ENCODE measurements at places on chromosomes 4 and X.

DNA sequence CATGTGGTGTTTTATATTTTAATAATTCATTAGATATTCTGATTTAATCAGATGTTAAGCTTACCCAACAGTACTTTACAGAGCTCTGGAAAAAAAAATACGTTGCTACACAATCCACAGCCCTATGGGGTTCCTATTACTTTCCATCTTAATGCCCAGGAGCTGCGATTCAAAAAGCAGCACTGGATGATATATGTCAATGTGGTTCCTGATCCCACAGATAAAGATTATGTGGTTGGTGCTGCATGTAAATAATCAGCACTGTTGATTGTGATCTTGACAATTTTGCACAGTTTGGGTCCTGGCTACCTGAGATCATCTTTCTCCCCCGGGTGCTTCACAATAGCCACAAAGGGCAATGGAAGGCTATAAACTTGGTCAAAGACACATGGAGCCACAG, 72.7 kb upstream of the DCLK2 start:
- DNase-seq = no peak

DNA sequence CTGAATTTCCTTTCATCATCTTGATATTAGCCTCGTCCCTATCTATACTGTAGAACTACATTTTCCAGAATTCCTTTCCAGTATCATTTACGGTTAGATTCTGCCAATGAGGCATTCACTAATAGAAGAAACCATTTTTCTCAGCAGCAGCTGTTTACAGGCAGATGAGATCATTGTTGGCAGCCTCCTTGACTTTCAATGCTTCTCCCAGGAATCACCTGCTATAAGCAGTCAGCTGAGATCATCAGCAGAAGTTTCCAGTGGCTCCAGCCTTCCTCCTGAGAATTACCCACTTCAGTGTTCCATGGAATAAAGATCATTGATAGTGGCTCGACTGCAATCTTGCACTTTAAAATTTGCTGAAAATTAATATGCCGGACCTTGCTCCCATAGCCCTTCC, 157.3 kb upstream of the TET2 start:
- no peak for DNase-seq

DNA sequence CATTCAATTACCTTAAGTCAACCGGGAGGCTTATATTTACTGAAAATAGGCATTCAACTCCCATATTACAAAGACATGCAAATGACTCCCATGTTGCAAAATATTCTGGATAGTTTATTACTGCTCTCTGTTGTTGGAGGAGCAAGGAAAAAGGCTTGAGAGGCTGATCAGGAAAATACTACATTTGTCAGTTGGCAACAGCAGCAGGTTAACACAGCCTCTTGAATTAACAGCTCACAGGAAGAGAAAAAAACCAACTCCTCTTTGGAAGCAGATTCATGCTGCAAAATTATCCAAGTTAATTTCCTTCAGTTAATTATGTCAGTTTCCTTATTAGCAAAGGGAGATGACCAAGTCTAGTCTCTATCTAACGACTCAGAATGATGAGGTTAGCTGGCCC, 238.9 kb downstream of the MAML3 start:
- no peak for DNase-seq

GRCh38 chr4:57064811-57065711, 45.1 kb downstream of the IGFBP7 start:
- no peak for DNase-seq

DNA sequence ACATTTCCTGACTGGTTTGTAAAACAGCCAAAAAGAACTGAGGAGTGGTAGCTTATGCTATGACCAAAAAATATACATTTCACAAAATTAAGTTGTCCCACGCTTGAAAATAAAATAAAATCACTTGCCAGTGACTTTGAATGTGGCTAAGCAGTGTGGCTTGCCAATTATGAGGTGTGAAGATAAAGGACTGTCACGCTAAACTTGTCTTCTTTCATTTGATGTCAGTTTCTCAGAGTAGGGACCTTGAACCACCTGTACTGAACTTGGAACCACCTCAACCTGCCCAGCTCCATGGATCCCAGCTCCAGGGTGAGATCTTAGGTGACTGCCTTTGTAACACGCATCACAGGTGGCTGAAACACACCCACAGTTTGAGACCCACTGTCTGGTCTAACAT, 113.7 kb upstream of the TBL1X start:
- DNase-seq = no peak

- no peak for DNase-seq
Measured at GRCh38 chrX:57929373-57929772, 19.1 kb upstream of the ZXDA start.

DNA sequence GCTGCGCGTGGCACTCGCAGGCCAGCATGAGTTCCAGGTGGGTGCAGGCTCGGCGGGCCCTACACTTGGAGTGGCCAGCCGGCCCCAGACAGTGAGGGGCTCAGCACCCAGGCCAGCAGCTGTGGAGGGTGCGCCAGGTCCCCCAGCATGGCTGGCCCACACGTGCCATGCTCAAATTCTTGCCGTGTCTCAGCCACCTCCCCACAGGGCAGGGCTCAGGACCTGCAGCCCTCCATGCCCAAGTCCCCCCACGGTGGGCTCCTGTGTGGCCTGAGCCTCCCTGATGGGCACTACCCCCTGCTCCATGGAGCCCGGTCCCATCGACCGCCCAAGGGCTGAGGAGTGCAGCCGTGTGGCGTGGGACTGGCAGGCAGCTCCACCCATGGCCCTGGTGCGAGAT, 210.2 kb downstream of the COX7B2 start:
- DNase-seq = no peak

DNA sequence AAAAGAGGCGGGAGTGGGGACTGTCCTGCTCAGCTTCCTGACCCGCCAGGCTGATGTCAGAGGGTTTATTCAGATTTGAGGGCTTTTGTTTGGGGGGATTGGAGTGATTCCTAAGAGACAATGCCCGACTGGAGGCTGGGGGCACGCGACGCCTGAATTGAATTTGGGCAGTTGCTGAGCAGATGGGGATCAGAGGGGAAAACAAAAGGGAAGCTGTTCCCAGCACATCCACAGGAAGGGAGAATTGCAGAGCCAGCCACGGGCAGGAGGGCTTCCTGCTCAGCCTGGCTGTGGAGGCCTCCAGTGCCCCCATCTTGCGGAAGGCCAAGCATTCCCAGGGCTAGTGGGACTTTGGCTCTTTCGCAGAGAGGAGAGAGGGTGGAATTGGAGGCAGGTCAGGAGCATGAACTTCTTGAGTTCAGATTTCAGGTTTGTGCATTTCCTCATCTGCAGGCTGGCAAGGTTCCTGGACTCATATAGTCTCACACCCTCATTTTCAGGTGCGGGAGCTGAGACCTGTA, 162.8 kb downstream of the NHS start:
- no peak for DNase-seq

DNA sequence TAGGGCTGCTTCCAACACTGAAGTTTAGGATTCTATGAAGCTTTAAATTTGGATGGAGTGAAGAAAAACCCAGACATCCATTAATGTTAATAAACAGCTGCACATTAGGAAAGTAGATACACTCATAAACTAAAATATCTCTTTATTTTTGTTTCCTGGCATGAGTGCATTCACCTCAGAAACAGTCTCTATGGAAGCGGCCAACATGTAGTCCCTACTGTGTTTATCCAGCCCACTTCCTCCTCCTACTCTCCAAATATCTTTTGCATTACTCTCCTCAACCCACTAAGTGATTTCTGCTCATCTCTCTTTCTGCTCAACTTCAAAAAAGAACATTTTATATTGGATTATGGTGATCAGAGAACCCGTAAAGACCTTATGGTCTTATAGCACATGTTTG, 180.3 kb upstream of the MXRA5 start:
- DNase-seq = no peak

- no peak for DNase-seq
Measured at GRCh38 chr4:172851534-172851933, 317.1 kb upstream of the GALNT7 start.

DNA sequence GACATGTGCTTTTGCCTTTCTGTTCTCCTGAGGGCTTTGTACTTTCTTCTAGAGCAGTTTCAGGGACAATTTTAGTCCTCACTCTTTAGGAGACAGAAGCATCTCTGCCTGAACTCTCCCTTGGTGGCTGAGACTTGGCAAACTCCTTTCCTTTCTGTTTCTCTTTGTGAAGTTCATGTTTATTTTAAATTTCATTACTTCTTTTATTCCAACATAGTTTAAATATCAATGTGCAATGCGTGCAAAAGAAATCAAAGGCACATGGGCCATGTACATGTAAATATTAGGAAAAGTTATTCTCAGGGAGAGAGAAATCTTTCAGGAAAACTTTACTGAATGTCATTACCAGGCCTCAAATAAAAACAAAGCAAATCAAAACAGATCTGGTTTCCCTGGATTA, 177.6 kb downstream of the RNF150 start:
- DNase-seq = no peak

DNA sequence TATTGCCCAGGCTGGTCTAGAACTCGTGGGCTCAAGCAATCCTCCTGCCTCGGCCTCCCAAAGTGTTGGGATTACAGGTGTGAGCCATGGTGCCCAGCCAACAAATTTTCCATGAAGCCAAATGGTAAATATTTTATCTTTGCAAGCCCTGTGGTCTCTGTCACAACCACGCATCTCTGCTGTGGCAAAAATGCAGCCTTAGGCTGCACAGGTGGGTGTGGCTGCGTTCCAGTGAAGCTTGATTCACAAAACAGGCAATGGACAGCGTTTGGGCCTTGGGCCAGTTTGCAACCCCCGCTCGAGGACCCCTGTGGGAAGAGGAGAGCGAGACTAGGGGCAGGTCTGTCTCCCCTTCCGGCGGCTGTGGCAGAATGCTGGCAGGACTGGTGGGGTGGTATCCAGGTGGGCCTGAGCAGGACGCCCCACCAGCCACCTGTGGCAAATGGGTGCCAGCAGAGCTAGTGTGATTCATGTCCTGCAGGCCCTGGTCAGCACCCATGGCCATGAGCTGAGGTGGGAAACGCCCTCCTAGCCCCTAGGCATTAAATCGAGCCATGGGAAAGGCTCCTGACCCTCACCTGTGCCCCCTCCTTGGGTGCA, 19.7 kb downstream of the HTRA3 start:
- no peak for DNase-seq

DNA sequence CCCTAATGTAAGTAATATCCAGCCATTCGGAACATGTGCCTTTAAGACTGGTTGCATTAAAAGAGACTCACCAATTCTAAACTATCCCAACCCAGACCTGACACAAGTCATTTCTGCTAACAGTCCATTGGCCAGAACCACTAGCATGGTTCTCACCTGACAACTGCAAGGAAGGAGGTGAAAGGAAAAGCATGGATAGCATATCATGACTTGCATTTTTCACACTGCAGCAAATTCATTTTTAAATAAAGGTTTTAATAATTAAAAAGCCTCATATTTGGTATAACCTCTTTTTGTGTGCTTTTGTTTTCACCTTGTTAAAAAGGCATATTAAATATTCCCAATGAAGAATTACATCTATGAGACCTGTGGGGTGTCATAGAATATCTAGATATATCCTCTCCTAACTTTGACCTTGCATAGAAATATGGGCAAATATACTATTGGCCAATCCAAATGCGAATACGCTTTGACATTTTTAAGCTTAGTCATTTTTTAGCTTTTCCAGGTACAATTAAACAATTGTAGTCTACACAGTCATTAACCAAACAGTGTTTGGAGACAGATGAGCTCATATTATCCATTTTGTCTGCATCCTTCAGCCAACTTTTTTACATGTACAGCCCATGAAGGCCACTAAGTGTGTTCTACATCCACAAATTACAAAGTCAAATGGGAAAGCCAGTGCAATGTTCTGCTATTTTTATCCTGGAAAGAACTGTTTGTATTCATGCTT, 295.3 kb downstream of the PDGFC start:
- DNase-seq = no peak

DNA sequence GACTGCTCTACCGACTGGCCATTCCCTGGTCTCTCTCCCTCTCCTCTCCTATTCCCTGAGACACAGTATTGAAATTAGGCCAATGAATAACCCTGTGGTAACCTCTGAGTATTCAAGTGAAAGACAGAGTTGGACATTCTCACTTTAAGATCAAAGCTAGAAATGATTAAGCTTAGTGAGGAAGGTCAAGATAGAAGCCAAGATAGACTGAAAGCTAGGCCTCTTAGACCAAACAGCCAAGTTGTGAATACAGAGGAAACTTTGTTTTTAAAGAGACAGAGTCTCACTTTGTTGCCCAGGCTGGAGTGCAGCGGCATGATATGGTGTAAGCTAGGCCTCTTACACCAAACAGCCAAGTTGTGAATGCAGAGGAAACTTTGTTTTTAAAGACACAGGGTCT, 64.6 kb downstream of the KDM6A start:
- no peak for DNase-seq

DNA sequence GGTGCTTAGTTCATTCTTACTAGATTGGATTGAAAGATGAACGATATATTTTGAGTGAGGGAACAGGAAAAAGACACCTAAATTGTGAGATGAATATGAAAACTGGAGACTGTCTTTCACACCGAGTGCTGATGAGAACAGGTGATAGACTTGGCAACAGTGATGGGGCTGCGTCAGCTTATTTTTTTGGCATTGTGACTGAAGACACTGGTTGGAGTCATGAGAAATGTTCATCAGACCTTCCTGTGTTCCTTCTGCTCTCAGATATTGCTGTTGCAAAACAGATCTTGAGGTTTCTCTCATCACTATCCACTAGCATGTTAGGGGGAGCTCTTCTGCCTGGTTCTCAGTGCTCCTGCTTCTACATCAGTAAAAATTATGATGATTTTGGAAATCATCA, 124.2 kb upstream of the KCNIP4 start:
- no peak for DNase-seq

DNA sequence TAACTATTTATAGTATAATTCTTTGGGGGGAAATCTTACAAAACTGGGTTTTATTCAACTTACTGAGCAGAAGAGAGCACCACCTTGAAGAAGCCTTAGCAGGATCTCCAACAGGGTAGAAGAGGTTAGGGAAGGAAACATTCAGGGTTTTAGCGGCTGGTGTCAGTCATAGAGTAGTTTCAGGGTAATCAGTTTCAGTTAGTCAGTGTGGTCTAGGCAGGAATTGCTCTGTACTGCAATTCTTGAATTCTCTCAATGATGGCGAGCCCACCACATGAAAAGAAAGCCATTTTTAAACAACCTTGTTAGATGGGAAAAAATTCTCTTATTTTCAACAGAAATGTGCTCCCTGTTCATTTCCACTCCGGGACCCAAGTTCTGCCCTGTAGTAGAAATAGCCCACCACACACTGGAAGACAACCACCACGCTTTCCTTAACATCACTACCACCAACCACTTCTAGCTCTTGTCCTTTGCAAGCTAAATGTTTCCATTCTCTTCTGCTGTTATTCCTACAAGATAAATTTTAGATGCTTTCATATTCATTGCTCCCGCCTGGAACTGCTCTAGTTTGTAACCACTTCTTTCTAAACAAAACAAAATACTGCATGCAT, 25.9 kb downstream of the COL25A1 start:
- no peak for DNase-seq

DNA sequence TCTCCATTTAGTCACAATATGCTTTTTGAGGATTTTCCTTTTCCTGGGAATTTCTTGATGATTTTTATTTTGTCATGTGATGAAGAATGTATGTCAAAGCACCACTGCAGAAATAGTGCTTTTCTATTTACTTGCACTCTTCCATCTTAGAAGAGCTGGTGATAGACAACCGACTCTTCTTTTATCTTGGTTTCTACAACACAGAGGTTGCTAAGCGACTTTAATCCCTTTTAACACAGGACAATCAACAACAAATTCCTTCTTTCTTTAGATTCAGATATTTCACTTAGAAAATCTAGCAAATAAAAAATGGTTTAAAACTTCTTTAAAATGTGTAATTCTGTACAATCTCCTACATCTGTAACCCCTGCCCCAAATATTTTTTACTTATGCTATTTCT, 34.6 kb downstream of the TET2 start:
- DNase-seq = no peak

All from T-cell (primary cell).